ENCODE measurements at places on chromosomes 12 and 14.

DNA sequence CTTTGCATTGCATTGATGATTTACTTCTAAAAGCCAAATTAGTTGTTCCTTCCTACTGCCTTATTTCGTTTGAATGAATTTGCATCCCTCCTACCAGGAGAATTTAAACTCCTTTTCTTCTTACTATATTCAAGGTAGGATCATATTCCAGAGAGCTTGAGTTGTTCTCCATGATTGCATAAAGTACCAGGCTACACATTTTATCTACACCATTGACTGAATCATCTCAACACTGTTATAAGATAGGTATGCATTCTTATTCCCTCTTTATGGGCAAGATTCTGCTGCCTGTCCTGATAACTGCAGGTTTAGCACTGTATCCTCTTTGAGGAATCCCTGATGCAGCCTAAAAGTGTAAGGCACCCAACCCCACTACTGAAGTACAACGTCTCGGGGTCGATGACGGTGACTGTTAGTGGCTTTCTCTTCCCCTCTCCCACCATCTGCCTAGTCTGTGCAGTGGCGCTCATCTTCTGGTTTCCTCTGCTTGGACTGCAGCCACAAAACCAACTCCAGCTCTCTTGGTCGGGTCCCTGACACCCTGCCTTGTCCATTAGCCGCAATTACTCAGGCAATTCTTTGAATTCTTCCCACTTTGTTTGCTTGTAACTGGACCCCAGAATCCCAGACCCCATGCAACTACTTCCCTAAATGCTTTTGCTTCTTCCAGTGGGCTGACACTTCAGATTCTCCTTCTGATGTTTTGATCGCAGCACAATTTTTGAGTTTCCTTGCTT lies 44.4 kb upstream of the STXBP6 start:
- DNase-seq = no peak

DNA sequence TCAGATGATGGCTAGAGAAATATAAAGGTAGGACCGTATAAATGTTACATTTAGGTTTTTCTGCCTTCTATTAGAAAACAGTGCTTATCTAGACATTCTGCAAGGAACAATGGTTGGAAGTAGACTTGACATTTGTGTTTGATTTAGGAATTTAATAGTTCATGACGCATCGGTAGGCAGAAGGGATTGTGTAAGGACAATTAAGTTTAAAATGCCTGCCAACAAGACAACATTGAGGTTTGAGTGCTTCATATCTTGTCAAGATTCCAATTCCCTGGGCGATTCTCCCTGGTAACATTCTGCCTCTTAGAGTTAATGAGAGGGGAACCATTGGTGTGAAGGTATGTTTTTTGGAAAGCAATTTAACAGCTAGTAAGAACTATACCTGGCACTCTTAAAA lies 186.8 kb upstream of the RBM19 start:
- DNase-seq = no peak

- no peak for DNase-seq
Observed at GRCh38 chr14:82230748-82231147, 697.1 kb upstream of the SEL1L start.

DNA sequence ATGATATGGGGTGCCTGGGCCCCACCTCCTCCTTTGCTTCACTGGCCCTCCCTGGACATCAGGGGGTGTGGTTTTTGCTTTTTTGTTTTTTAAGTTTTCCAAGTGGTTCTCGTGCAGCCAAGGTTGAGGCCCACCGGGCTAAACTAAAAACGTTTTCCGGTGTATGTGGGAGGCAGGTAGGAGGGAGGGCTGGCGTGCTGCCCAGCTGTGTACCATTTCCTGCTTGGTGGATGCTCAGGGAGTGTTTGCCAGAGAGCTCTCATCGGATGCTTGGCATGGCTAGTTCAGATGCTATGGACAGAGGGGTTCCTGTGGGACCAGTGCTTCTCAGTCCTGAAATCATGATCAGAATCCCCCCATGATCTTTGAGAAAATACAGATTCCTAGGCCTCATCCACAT lies 246.4 kb downstream of the CACNA1C start:
- DNase-seq = no peak

DNA sequence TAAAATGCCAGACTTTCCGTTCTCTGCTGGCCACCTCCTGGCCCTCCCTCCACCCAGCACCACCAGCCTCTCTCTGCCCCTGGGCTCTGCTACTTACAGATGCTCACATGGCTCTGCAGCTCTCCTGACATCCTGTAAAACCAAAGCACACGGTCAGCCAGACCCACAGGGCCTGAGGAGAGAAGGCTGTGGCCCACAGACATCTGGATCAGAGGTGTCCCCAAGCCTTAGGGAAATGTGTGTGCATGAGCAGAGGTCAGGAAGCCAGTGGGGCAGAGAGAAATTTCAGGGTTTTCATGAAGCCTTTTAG lies 11.5 kb downstream of the KRT77 start:
- DNase-seq = no peak

GRCh38 chr12:100544165-100544564 lies 29.3 kb upstream of the GAS2L3 start:
- no peak for DNase-seq

DNA sequence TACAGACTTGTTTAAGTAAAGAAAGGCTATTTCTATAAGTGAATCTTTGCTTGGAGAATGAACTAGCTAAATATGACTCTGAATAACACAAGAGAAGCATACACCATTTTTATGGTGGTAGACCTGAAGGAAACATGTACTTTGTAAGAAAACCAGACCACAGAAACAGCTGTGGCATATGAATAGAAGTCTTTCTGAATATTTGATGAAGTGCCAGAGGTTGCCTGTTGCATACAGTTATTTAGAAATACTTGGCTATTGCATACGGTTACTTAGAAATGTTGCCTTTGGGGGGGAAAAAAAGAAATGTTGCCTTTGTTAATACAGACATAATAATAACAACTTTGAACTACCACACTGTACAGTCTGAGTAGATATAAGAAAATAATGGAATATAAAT lies 16.8 kb upstream of the LEMD3 start:
- DNase-seq = no peak

GRCh38 chr14:103247169-103247606 lies 86.8 kb upstream of the EIF5 start:
- no peak for DNase-seq

- peak; percentile 79 for DNase-seq
Observed at GRCh38 chr14:100537446-100538350, 49.5 kb downstream of the BEGAIN start.

- no peak for DNase-seq
Observed at GRCh38 chr14:21978184-21978998, 304.8 kb upstream of the OR4E1 start.

GRCh38 chr12:72241552-72241951 lies 30.6 kb upstream of the TRHDE start:
- DNase-seq = no peak

GRCh38 chr12:53195516-53196420 lies 11.3 kb downstream of the ITGB7 start:
- no peak for DNase-seq

DNA sequence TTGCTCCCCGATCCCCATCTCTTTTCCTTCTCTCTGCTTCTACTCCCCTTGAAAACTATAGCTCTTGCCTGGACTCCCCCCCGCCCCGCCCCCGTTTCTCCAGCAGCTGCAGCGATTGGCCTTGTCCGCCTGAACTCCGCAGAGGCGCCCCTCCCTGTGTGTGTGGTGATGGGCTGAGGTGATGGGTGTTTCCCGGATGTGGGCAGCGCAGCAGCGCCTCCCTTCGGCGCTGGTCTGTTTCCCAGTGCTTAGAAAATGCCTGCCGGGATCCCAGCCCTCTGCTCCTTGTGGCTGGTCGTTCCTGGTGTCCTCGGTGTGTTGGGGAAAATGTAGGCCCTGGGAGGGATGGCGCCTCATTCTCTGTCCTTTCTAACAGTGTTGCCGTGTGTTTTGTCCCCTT lies 43.3 kb downstream of the GALNT8 start:
- no peak for DNase-seq

- no peak for DNase-seq
Observed at GRCh38 chr12:101277443-101277842, 2.5 kb upstream of the UTP20 start.

GRCh38 chr14:88901991-88902390 lies 77.5 kb downstream of the TTC8 start:
- no peak for DNase-seq

DNA sequence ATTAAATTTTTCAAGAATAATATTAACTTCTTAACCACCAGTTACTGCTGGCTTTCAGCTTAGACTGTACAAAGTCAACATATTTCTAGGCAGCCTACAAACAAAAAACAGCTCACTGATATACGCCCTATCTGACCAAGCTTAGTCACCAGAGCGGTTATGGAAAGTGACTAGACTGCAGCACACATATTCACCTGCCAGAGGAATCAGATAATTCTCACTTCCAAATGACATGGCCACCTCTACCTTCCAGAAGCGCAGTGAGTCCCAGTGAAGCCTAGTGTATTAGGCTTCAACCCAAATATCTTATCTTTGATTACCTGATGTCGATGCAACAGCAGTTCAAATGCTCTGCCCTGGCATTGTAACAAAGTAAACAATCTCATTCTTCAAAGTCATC lies 8.5 kb downstream of the STXBP6 start:
- no peak for DNase-seq

GRCh38 chr12:56425193-56425592 lies 24.0 kb downstream of the TIMELESS start:
- DNase-seq = no peak

GRCh38 chr12:125070661-125071390 lies 5.6 kb downstream of the AACS start:
- DNase-seq = no peak

GRCh38 chr12:57577981-57578758 lies 12.8 kb upstream of the PIP4K2C start:
- DNase-seq = no peak

GRCh38 chr14:69079188-69079742 lies 73.7 kb downstream of the DCAF5 start:
- DNase-seq = no peak

DNA sequence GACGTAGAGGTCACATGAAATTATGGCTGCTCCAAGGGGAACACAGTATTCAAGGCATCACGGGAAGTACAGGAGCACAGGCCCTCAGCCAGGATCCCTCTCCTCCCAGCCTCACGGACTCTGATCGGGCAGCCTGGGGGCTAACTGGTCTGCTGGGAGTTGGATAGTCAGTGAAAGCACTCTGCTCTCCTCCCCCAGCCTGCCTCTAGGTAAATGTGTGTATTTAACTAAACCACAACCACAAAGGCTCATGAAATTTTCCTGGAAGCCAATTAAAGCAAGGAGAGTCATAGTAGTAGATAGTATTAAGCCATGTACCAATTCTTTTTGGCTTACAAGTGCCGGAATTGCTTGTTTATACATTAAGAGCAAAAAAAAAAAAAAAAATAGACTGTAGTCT lies 254.3 kb downstream of the MSRB3 start:
- no peak for DNase-seq

DNA sequence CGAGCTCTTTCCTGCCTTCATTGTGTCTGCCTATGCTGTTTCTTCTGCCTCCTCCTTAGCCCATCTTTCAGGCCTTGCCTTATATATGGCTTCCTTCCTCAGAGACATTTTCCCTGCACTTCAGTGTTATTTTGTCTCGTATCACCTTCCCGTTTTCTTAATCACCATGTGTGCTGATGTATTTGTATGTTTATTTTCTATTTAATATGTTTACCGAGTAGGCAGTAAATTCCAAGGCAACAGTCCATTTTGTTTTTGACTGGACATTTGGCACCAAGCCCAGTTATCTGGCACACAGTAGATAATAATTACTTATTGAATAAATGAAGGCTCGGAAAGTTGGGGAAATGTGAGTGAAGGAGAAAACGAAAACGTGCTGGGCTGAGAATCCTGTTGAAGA lies 4.6 kb upstream of the POU6F1 start:
- no peak for DNase-seq

- no peak for DNase-seq
Observed at GRCh38 chr12:112978163-112979040, at the start of gene OAS2. Gene OAS2, plus strand, starts transcription at chr12:112978519. Its CDS starts 90 bp downstream, at chr12:112978609.

DNA sequence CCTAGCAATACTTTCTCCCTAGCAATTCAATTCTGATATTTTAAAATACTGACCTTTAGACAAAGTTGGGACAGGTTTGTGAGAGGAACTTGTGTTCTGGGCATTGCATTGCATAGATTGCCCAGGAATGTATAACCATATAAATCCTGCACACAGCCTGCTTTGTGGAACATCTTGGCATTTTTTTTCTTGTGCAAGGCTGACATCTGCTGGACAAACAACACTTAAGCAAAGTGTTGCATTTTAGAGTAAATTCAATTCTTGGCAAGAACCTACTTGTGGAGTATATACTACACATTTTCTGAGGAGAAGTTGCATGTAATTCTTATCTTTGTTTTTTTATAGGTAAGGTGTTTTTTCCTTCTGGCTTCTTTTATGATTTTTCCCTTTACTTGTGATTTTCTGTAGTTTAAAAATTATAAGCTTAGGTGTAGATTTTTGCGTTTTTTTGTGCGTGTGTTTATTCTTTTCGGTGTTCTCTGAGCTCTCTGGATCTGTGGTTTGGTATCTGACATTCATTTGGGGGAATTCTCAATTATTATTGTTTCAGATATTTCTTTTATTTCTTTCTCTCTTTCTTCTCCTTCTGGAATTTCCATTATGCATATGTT lies 26.4 kb downstream of the TESPA1 start:
- DNase-seq = peak; percentile 31

DNA sequence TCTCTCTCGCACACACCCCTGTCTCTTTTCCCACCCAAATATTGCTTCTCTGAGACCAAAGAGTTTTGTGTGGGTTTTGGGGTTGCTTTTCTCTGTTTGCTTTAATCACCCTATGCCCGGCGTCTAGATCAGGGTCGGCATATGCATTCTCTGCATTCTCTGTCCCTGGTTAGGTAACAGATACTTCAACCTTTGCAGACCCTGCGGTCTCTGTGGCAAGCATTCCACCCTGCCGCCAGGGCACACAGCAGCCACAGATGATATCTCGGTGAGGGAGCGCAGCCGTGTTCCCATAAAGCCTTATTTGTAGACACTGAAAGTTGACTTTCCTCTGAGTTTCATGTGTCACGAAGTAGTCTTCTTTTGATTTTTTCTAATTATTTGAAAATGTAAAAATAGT lies 110.4 kb upstream of the FZD10 start:
- no peak for DNase-seq

GRCh38 chr12:131773582-131774221 lies 54.5 kb upstream of the MMP17 start:
- no peak for DNase-seq

DNA sequence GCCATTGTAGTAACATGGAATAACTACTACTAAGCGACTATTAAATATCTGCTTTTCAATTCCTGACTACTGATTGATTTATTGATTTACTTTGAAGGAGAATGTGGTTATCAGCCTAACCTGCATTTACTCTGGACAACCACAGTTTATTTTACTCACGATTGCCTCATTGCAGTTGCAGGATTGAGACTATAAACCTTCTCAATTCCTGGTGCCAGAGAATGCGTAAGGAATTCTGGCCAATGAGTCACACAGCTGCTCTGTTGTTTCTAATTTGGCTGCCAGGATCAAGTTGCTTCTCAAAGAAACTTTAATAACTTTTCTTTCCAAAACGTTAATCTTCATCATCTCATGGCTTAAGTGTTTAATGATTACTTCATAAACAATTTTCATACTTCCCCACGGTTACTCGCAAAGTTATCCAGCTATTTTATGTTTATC lies 13.1 kb upstream of the TMTC1 start:
- no peak for DNase-seq
